ENCODE measurements at places on chromosomes 12 and 14.

DNA sequence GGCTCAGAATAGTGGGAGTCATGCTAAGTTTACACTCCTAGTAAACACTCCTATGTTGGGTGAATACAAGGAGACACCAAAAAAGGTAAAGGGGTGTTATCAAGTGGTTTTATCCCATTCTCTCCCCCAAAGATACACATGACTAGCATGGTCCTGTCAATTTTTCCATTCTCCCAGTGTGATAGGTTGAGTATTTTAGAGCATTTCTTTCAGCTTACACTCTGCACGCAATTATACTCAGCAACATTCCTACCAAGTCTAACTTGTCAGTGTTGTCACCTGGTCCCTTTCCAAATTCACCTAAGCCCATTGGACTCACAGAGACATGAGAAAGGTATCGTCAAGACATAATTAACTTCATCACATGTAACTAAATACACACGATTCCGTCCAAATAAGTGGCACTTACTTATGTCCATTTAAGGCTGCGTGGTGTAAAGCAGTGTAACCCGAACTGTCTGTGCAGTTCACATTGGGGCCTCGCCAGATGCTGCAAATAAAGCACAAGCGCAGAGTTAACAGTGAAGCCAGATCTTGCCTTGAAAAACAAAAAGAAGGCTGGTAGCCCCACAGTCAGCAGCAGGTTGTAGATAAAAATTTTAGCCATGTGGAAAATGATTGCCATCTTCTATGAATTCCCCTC is 159.7 kb downstream of the ANKS1B start:
- DNase-seq = no peak

DNA sequence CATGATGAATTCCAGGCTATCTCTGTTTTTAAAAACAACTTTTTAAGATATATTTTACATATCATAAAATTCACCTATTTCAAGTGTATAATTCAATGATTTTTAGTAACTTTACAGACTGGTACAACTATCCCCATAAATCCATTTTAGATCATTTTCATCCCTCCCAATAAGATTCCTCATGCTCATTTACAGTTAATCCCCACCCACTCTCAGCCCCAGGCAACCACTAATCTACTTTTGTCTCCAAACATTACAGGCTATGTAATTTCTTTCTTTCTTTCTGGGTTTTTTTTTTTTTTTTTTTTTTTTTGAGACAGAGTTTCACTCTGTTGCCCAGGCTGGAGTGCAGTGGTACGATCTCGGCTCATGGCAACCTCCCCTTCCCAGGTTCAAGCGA is 81.3 kb downstream of the DNAI7 start:
- DNase-seq = no peak

- no peak for DNase-seq
These were observed 122.7 kb upstream of the MDM1 start for GRCh38 chr12:68454892-68455291.

- no peak for DNase-seq
These were observed 34.0 kb downstream of the CD9 start for GRCh38 chr12:6234214-6234613.

DNA sequence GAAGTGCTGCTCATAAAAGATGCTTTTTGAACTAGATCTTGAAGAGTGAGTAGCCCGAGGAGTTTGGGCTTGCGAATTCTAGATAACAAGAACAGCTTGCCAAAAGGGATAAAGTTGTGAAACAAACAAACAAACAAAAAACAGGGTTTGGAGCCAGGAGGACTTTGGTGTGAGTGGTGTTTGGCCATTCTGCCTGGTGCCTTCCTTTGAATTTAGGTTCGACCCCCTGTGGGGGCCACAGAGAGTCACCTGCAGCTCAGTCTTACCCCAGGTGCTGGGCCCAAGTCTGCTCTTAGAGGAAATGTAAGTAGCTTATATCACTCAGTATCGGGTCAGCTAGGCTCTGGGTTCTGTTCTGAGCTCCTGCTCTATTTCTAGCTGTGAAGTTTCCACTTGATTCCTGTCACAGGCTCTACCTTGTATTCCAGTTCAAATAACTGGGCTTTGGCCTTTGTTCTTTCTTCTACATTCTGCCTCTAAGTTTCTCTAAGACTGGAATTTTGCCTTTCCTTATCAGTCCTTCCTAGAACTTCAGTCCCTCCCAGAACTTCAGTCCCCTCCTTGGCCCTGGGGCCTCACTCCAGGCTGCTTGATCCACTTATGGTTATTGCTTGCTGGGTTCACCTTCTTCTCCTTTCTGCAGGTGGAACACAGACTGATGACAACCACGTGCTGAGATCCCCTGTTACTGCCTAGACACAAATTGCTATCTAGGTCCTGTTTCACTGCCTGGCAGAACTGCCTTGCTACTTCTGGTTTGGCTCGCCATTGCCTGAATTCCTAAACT is 20.5 kb upstream of the DUSP6 start:
- DNase-seq = no peak
